Muscle of back (tissue), 13 donors: ENCODE measurements at places on chromosomes 5 and 9. TPM values are rescaled to one million over a fixed set of nuclear protein-coding genes. Genes with fewer than 3 reads are reported as not detected.

The CNTNAP3 gene
- polyA plus RNA-seq = 2.0 TPM

The CDC14B gene
- polyA plus RNA-seq = 17.5 TPM

The TEX48 gene
- not detected for polyA plus RNA-seq

The GRM6 gene
- 0.48 TPM for polyA plus RNA-seq

The DRD1 gene
- polyA plus RNA-seq = not detected

The SCGB3A2 gene
- not detected for polyA plus RNA-seq
